ENCODE measurements at places on chromosomes 12 and 14.
A peak's percentile ranks its signal among the peaks of the same experiment; 100 is the strongest.

- H3K27me3 ChIP-seq: peaks cover 79% of the 10 kb centered on the region
- no peaks in the 10 kb centered on the region for H3K4me1 ChIP-seq
- H3K36me3 ChIP-seq: no peaks in the 10 kb centered on the region
Measured at GRCh38 chr12:114415525-114415868, 9.6 kb upstream of the TBX5 start.

DNA sequence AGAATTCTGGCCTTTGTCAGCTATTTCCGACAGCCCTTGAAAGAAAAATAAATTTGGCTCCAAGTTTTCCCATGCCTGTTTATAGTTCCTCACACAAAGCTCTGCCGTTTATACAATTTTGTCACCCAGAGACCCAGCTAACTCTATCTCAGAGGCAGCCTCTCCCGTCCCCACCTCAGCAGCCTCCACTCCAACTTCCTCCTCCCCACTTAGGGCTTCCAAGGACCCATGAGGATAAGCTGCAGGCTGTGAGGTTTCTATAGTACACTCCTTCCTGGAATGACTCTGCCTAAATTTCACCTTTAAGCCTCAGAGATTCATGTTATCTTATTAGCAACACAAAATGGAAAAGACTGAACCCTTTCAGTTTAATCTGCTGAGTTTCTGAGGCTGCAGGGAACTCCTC lies 71.8 kb downstream of the TTC9 start:
- H3K4me1 ChIP-seq: peaks cover 25% of the 10 kb centered on the region
- H3K4me3 ChIP-seq: no peak overlapping the region
- peak overlapping the region; percentile 46 for H3K27ac ChIP-seq
- H3K36me3 ChIP-seq: no peaks in the 10 kb centered on the region

- no peak overlapping the region for H3K4me3 ChIP-seq
- ATAC-seq: no peak
- peaks cover 24% of the 10 kb centered on the region for H3K27me3 ChIP-seq
- H3K4me1 ChIP-seq: no peaks in the 10 kb centered on the region
Measured at GRCh38 chr12:15486859-15487258, 164.6 kb downstream of the PTPRO start.

DNA sequence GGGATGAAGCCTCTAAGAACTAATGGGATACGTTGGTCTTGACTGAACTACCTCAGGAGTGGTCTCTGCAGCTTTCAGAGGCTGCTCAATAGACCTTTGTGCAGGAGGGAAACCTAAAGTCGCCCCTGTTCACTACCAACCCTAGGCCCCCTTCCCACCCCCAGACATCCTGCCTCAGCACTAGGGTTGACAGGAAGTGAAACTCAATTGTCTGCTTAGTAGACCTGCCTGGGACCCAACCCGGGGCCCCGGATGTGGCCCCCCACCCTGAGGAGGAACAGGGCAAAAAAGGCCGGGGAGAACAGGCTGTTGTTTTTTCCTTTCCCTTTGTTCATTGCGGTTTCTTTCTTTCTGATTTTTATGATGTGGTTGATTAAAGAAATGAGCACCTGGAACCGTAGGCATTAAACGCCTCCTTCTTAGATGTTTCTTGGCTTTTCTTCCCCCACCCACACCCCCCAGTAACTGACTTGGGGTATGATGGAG lies 1.6 kb upstream of the DGKA start:
- H3K4me3 ChIP-seq: peak overlapping the region; percentile 95
- H3K27me3 ChIP-seq: no peaks in the 10 kb centered on the region

GRCh38 chr12:47033081-47033480 lies 46.3 kb upstream of the PCED1B start:
- no peaks in the 10 kb centered on the region for H3K27me3 ChIP-seq
- peaks cover 39% of the 10 kb centered on the region for H3K4me1 ChIP-seq
- no peak for ATAC-seq
- no peak overlapping the region for H3K4me3 ChIP-seq

All from stimulated activated memory B cell treated with anti-CD40 and anti-IgM and Interleukin-4, amounts not matched to agents 10 μg/mL and 1 μg/mL and 100 μg/mL, for 72 hours (primary cell).